Amniotic stem cell (primary cell): ENCODE measurements at places on chromosomes 2 and 18.
A peak's percentile ranks its signal among the peaks of the same experiment; 100 is the strongest.

DNA sequence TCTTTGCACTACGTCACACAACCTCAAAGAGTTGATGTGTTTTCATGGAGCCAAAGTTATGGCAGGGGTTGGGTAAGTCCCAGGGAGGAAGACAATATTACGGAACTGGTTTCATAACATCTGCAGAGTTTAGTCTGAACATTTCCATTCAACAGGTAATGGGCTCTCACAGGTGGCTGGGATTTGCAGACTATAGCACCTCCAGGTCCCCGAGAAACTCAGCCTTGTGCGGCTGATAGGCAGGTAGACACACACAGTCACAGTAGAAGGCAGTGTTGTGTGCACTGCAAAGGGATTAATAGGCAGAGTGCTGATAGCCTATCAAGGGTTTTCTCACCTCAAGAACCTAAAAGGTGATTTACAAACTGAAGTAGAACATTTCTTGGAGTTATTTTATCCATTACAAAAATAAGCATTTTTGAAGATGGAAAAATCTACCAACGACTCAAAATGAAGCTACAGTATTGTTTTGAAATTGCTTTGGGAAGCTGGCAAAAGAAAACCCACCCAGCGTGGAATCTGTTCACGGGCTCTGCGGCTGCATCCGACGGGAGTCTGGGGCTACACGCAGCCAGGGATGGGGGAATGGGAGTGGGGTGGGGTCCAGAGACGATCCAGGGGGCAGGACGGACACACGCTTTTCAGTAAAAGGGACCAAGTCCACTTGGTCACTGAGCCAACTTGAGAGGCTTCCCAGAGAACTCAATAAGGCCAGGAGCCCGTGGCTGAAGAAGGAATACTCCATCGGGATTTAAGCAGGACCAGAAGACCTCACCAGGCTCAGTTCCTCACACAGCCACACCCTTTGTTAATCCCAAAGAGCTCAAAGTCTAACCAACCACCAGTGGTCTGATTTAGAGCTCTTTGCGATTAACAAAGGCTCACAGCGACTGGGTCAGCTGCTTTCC is 82.9 kb downstream of the CHRNA1 start:
- no peak for DNase-seq

GRCh38 chr2:119180892-119181291 is 22.3 kb upstream of the C1QL2 start:
- no peak for DNase-seq

- DNase-seq: no peak
These were observed 12.9 kb upstream of the NCKAP5 start for GRCh38 chr2:133581010-133581760.

- DNase-seq: no peak
These were observed 129.3 kb downstream of the FAM210A start for GRCh38 chr18:13597068-13597467.

DNA sequence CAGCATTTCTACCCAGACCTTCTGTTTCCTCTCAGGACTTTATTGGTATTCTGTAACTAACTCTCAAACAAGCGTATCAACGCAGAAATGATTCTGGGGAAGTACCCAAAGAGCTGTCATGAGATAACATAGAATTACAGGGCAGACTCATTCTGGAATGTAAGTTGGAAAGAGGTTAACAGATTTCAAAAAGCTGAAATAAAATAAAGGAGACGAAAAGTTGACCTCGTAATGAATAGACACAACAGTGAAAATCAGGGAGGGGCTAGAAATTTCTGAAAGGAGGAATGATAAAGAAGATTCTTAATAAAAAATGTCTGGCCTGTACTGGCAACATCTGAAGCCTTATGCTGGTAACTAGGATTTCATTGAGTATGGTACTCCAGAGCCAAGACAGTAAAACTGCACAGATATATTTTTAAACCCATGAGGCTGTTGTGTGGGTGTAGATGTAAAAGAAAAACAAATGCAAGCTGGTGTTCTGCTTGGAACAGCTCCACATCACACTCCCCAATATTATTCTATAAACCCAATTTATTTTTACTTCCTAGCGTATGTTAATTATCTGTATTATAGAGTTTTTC is 23.9 kb downstream of the RBMS1 start:
- DNase-seq: no peak

- DNase-seq: no peak
These were observed 194.1 kb downstream of the CTIF start for GRCh38 chr18:48732767-48733424.

- DNase-seq: peak; percentile 41
These were observed 75.7 kb downstream of the RBMS1 start for GRCh38 chr2:160417745-160418397.

DNA sequence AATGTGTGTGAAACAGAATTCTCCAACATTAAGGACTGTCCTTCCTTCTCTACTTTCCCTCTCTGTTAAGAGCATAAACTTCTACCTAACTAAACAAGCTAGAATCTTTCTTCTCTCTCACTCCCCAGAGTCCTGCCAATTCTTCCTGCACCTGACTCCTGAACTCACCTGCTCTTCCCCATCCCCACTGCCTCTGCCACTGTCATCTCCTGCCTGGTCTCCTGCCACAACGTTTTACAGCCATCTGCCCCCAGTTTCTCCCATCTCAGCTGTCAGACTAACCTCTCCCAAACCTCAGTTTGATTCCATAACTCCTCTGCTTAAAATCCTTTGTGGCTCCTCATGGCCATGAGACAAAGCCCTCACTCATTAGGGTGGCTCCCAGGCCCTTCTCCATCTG is 288.3 kb upstream of the FBXO11 start:
- no peak for DNase-seq

GRCh38 chr2:178629463-178629862 is 149.2 kb downstream of the PLEKHA3 start:
- no peak for DNase-seq

GRCh38 chr2:25035537-25036220 is 6.2 kb upstream of the EFR3B start:
- DNase-seq: no peak

DNA sequence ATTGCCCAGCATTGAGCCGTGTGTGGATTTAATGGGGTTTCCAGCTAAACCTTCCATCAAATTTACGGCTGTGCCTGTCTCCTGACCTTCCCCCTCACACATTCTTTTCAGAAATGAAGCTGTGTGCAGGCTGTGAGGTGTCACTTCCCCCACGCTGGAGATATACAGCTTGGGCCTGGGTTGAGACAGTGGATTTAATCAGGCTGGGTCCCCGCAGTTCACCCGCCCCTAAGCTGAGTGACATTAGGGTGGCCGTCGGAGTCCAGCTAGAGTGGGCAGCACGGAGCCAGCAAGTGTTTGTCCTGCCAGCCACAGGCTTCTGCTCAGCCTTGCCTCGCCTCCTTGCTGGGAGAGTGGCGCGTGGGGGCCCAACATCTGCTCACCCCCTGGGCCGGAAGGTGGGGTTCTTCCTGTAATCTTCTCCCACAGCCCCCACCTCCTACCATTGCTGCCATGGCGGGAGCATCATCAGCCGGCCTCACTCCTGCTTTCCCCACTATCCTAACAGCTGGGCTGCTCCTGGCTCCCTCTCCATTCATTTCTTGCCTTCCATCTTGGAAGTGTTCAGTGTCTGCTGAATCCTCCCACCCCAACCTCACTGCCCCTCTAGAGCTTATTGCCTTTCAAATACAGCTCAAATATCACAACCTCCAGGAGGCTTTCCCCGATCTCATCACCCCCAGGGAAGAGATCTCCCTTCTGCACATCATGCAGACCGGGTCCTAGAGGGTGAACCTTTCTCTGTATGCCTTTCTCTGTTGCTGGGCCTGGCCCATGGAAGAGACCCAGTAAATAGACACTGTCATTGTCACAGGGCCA is 149.0 kb downstream of the GLI2 start:
- no peak for DNase-seq

GRCh38 chr2:86189782-86190416 is 5.4 kb downstream of the IMMT start:
- no peak for DNase-seq

GRCh38 chr2:217691920-217692666 is 310.7 kb downstream of the TNS1 start:
- DNase-seq: peak; percentile 14

DNA sequence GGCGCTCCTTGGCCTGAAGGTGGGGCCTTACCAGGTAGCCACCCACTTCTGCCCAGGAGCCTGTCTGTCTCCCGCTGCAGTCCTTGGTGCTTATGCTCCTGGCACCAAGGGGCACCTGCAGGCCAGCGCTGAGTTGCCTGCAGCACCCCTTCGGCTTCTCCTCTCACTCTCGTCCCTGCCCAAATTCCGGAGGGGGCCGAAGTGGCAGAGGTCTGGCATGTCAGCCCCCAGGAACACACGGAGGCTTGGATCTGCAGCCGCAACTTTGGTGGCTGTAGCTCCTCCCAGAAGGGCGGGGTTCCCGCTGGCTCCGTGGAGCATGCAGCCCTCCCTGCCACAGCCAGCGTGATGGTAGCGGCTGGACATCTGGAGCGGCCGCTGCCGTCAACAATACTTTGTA is 37.7 kb upstream of the ZNF804A start:
- no peak for DNase-seq

DNA sequence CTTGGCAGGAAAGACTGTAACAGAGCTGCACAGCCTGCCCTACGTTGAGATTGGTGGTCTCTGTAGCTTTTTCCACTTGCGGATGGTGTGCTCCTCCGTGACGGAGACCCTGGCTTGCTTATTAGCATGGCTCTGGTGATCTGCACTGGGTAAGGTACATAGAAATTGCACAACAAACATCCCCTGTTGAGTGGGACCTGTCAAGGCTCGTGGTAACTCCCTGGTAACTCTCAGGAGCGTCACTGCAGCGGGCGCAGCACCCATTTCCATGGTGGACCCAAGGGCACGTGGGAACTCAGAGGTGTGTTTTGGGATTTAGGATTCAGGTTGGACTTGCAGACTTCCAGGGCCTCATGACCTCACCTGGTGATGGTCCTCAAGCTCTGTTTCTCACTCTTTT is 1.1 kb downstream of the TRAF3IP1 start:
- DNase-seq: no peak

- DNase-seq: peak; percentile 78
These were observed 32.9 kb downstream of the HS1BP3 start for GRCh38 chr2:20617892-20618467.

- no peak for DNase-seq
These were observed 86.0 kb downstream of the RAPGEF4 start for GRCh38 chr2:172821370-172822338.

DNA sequence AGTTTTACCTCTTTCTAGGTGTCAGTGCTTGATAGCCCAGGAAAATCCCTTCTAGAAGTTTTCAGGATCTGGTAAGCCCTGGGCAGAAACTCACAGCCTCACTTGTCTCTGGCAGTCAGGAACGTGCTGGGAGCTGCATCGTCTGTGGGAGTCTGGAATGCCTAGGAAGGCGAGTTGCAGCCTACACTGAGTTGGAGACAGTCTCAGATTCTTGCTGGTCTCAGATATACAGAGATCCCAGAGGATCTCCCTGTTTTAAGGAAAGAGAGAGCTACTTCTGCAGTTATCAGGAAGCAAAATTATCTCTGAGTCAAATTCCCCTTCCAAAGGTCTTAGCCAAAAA is 104.4 kb upstream of the CDC42EP3 start:
- DNase-seq: no peak

GRCh38 chr18:13871701-13872100 is 43.6 kb downstream of the MC2R start:
- DNase-seq: no peak

GRCh38 chr2:8848328-8849100 is 11.1 kb upstream of the KIDINS220 start:
- DNase-seq: no peak

DNA sequence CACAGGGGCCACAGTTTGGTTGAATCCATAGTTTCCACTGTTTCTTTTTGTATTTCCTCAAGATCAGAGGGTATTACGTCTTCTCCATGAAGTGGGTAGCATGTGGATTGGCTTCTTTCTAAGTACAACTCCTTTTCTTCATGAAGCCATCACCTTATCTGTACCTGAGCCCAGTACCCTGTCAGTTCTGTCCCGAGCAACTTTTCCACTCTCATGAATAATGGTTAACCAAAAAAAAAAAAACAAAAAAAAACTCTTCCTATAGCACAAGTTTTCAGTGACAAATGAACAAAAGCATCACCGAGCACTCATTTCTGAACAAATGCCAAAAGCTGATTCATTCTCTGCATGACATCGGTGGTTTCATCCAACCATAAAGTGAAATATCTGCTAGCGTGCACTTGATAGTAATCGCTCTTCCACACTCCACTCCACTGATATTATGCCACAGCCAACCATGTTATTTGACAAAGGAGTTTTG is 53.0 kb upstream of the CCDC150 start:
- peak; percentile 81 for DNase-seq

DNA sequence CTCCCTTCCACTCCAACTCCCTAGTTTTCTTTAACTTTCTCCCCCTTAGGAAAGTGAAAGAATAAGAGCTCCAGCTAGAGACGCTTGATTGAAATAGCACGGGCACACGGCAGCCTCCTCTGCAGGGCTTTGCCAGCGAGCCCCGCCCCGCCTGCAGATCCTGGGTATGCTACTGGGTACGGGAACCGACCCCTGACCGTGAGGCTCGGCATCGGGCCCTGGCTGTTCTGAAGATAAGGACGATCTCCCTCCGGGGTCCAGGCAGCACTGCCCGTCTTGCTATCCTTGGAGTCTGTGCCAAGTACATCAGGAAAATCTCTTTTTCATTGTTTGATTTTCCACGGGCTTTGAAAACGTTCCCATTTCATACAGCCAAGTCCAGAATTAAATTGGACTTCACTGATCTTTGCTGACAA is 284.5 kb downstream of the MTX2 start:
- no peak for DNase-seq
